ENCODE measurements at places on chromosomes 5 and 9. TPM values are rescaled to one million over a fixed set of nuclear protein-coding genes. Genes with fewer than 3 reads are reported as not detected.

DNA sequence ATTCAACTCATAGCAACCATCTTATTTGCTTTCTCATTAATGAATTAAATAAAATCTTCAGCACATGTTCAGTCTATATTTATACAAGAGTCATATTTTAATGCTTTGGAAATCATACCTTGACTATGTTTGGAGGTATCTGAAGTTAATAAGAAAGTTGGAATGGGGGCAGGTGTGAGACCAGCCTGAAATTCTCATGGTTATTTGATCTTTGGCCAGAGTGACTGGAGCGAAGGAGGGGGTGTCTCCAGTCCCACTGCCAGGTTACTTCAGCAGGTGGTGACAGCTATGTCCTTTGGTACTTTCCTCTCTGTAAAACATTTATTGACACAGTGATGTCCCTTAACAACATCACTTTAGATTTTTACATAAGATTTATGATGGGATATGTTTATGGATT is 318.1 kb upstream of the SGCD start:
- DNase-seq, result no peak

DNA sequence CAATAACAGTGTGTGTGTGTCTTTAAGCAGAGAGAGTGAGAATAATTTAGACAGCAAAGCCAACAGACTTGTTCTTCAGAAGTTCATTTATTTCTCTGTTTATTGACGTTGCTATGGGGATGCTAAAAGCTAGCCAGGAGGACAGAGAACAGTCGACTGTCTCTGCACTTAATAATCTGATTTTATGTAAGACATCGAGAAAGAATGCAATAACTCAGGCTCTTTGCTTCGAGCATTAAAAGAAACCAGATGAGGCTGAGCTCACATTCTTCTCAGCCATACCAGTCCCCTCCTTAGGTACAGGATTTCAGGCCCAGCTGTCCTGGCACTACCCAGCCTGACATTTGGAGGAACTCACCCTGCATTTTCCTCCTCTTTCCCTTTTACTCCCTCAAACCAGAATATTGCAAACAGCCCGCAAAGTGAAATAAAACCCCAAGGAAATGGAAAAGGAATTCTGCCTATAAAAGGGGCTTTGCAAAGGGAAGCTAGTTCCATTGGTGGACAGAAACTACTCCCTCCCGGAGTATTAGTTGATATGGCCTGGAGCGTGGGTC is 44.5 kb upstream of the DPYSL3 start:
- no peak for DNase-seq

DNA sequence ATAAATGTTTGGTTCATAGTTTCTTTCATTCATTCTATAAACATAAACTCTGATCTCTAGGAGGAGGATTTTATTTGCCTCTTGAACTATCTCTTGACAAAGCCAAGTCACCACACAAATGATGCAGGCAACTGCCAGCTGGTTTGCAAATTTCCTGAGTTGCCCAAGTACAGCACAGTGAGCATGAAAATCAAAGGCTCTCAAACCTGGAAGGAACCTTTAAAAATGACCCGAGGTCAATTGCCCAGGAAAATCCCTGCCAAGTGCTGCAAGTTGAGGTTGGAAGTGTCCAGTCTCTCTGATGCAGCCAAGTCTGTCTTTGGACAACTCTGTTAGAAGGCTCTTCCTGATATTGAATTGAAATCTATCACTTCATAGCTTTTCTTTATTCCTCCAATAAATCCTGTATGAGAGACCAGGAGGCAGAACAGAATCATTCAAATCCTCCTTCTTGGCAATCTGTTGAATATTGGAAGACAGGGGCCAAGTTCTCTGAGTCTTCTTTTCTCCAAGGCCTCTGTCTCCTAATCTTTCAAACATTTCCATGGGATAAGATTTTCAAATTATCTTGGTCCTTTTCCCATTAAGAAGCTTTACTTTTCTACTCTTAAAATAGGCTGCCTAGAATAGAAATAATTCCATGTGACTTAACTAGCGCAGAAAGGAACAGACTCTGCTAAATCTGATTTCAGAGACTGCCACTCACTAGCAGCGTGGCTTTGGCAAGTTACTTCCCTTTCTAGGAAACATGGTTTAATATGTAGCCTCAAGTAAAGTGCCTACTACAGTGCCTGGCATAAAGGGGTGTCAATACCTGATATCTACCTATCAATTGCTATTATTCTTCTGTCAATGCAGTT is 159.2 kb downstream of the SNX18 start:
- no peak for DNase-seq

The CEMIP2 gene
- 114 TPM for total RNA-seq

GRCh38 chr5:592158-592557 is 20.0 kb upstream of the CEP72 start:
- DNase-seq, result no peak

DNA sequence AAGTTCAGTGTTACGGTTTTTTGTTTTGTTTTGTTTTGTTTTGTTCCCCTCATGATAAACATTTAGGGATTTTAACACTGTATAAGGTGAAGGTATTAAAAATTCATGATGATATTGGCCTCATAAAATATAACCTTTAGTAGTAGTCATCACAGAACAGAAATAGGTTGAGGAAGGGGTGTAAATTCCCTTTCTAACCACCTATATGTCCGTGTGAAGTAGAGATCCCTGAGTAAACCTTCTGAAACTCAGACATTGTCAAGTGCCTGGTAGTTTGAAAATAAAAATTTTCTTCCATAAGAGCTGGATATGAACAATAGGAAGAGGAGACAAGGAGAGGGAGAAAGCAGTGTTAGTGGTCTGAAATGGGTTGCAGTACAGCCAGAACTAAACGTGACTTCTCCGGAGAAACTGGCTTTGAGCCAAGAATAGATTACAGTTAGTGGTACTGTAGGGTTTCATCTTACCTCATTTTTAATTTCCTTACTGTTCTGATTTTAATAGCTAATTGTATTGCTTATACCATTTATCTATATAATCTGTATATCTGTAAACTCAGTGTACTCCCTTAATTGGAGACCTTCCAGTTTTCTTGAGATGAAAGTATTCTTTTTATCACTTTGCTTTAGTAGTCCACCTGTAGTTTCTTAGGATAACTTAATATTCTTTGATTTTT is 18.3 kb downstream of the UGCG start:
- DNase-seq, result no peak

All from glomerular endothelial cell (primary cell).